ENCODE measurements at places on chromosomes 1 and 21.

DNA sequence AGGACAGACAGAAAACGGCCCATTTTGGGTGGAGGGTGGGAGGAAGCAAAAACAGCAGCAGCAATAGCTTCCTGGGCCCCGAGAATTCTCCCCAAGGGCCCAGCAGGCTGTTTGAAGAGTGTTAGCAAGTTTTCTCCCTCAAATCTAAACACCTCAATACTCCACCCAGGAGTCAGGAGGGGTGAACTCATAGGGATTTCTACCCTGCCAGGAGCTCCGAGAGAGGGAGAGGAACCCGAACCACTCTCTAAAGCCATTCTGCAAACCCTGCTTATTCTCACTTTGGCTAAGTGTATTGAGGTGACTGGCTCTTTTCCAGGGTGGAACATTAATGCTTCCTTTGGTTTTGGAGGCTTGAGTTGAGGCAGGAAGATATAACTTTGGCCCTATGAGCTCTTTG, 55.6 kb upstream of the PPM1J start:
- DNase-seq = no peak

- no peak for DNase-seq
Observed at GRCh38 chr1:89484092-89485038, 40.3 kb upstream of the LRRC8B start.

GRCh38 chr1:92038695-92039346, 9.0 kb downstream of the EPHX4 start:
- DNase-seq = no peak

DNA sequence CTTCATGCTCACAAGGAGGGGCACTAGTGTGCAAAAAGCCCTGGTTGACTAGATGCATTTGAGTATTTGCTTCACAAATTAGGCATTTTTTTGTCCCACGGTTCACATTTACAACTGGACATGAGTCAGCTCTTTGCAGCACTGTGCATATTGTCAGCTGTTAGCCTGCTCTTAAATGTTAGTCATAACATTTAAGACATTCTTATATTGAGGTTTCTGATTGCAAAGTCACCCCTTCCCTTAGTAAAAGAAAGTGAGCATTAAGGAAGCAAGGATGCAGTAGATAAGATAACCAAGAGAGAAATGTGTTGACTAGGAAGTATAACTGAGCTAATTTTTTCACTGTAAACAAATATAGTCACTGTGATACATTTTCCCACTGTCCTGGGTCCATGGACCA, 132.6 kb upstream of the CTTNBP2NL start:
- no peak for DNase-seq

GRCh38 chr21:34072145-34073031, 990 bp upstream of the MRPS6 start:
- no peak for DNase-seq

GRCh38 chr1:231931846-231932454, 305.4 kb downstream of the DISC1 start:
- no peak for DNase-seq

DNA sequence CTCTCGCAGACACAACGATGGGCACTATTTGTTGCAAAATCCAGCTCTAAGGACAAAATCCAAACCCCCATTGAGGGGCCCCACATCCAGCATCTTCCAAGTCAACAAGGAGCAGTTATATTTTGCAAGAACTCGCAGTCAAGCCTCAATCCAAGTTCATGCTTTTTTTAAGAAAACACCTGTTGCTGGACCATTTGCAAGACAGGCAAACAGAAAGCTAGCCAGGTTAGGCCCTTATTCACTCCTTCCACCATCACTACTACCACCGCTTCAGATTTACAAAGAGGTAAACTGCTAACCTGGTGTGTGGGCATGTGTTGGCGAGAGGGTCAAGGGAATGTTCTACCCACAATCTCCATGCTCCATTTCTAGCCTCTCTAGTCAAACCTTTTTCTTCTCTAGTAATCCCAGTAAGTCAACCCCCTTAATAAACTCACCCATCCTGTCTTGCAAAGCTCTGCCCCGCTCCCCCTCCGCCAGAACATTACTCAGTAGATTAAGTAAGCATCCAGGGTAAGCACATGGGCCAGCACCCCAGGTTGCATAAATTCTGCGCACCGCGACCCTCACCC, 703 bp downstream of the ERI3 start:
- DNase-seq = no peak

- DNase-seq = no peak
Observed at GRCh38 chr1:78743626-78744025, 94.0 kb downstream of the IFI44 start.

DNA sequence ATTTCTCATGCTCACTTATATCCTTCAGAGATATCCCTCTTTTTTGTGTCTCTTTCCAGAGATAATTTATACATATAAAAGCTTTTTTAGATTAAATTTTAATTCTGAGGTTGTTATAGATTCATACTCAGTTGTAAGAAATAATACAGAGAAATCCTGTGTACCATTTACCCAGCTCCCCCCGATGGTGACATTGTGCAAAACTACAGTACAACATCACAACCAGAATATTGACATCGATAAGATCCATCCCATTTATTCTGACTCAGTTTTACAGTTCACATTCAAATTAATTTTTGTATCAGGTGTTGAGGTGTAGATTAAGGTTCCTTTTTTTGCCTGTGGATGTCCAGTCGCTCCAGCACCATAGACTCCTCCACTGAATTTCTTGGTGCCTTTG, 14.3 kb downstream of the DMRTB1 start:
- no peak for DNase-seq

DNA sequence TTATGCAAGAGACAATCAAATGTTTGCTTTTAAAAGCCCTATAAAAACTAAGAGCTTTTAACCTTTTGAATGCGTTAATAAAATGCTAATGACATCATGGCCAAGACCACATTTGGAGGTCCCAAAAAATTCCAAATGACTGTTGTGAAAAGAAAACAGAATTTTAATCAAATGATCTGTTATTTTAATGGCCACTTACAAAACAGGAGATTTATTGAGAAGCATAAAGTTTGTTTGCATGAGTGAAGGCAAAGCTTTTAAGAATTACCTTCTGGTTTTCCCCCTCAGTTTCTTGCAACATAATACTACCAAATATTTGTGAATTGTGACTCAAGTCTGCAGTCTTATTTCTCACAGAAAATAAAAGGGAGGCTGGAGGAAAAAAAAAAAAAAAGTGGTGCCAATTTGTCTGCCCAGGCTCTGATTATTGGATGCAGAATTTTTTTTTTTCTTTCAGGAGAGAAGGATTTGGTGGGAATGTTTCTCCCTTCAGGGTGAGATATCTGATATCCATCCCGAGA, 60.7 kb downstream of the GORAB start:
- DNase-seq = no peak

GRCh38 chr1:231032963-231033362, 7.1 kb downstream of the FAM89A start:
- no peak for DNase-seq

DNA sequence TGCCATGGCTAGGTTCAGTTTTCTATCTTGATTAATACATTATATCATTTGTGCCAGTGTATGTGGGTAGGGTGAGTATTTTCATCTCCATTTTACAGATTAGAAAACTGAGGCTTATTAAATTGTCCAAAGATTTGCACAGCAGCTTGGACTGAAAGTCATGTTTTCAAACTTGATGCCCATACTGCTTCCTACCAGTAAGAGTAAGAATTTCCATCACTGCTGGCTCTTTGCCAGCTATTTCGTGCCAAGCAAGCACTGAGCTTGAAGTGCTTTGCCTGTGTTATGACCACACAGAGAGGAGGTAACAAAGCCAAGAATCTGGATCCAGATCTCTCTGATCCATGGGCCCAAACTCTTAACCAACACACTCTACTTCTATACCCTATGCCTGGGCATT, 295.0 kb downstream of the VAV3 start:
- no peak for DNase-seq

- no peak for DNase-seq
Observed at GRCh38 chr1:76942549-76942948, 75.3 kb downstream of the ST6GALNAC5 start.

DNA sequence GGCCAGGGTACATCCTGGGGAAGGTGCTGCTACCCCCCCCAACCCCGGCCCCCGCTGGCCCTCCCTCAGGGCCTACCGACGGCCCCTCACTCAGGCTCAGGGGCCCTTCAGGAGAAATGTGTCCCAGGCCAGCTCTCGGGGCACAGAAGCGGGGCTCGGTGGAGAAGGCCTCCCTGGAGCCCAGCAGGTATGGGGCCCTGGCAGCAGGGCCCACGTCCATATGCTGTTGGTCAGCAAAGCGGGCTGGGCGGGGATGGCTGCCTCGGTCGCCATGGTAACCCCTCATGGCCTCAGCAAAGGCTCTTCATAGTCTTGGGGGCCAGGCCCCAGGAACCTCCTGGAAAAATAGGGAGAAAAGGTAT, 24.4 kb downstream of the DLGAP3 start:
- no peak for DNase-seq

DNA sequence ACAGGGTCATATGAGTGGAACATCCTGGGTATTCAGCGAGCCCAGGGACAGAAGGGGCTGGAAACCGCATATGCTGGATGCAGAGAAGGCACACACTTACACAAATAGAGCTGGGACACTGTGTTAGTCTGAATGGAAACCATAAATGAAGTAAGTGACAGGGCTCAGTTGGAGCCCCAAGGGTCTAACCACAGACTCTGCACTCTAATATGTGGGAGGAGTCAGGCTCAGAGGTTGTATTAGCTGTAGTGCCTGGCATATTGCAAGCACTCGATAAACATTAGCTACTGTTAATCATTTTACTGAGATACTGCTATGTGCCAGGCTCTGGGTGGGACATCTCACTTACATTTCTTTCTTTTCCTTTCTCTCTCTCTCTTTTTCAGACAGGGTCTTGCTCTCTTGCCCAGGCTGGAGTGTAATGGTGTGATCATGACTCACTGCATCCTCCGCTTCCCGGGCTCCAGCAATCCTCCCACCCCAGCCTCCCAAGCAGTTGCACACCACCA, 6.5 kb upstream of the OLIG1 start:
- no peak for DNase-seq

- no peak for DNase-seq
Observed at GRCh38 chr1:98110674-98111073, 189.8 kb upstream of the DPYD start.

GRCh38 chr21:44304011-44304616, 4.3 kb downstream of the PFKL start:
- DNase-seq = no peak

- DNase-seq = no peak
Observed at GRCh38 chr1:6580593-6581409, 1.0 kb downstream of the ZBTB48 start.

DNA sequence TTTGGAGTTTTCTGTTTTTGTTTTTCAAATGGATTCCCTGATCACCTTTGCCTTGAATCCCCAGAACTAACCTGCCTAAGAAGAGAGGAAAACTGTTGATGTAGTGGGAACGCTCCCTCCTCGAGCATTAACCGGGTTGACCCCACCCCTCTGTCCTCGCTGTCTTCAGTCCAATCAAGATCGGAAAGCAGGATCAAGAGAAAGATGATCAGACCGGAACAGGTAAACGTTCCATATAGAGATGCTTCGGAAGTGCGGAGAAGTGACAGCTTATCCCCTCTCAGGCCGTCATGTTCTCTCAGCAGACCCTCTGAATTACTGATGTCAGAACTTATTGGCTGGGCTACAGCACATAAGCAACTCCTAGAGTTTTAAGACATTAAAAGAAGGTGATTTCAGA, 800 bp upstream of the FAM163A start:
- no peak for DNase-seq

GRCh38 chr1:219085082-219085481, 88.6 kb upstream of the LYPLAL1 start:
- no peak for DNase-seq

DNA sequence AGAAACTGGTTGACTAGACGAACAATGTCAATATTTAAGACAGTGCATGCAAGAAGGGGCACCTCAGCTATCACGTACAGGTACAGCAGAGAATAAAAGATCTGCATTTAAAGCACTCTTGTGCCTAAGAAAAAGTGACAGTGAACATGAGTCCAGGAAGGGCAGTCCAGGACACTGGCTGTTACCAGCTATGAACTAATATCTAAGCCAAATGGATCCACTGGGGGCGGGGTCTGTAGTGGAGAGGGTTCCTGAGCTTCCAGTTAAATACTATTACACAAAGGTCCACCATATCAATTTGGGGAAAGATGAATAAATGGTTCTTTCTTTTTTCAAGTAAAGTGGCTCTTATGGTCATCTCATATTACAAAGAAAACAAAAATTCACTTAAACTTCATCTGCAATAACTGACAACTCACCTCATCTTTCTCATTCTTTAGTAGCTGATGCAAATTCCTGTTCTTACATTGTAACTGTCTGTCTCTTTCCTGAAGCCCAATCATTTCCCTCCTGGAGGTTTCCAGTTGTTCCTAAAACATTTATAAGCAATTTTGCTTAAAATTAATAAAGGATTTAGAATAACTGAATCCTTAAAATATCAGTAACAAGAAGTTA, 24.5 kb downstream of the SSX2IP start:
- no peak for DNase-seq

- no peak for DNase-seq
Observed at GRCh38 chr1:83058327-83058726, 940.6 kb downstream of the TTLL7 start.

GRCh38 chr21:42496839-42497202, 797 bp upstream of the RSPH1 start:
- DNase-seq = no peak

DNA sequence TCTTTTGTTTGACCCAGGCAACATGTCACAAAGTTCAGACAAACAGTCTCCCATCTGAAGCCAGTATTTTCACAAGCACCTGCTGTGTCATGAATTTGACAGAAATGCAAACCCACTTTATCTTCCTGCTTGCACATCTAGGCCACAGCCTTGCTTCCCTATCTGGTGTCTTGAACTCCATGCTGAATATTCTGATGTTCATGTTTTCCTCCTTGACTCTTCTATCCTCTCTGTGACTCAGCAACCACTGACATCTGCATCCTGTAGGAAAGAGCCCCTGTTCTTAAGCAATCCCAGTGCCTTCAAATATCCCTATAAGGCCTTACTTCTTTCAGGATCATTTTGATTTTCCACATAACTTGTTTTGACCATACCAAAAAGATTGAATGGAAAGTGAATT, 6.5 kb downstream of the CD55 start:
- DNase-seq = no peak

DNA sequence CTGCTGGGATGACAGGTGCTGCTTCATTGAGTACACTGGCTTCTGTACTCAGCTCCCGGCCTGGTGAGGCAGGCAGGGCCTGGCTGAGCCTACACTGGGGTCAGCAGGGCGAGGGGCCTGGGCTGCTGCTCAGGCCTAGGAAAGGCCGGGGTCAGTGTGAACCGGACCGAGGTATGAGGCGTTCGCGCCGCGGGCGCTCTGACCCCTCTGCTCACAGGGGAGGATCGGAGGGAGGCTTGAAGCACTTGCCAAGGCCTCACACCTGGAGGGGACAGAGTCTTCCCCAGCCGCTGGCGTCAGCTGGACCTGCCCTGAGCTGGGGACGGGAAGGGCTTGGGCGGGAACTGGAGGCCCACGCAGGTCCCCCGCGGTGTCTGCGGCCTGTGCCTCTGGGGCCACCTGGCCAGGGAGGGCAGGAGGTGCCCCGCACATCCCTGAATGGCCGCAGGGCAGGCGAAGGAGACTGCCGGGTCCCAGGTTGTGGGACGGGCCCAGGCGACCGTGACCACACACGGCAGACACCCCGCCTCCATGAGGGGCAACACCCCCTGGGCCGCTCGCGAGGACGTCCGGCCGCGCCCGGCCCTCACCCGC, 466 bp downstream of the PEX10 start:
- no peak for DNase-seq

Measured in NCI-H2107 (cell line).